ENCODE measurements at places on chromosomes 6 and 20.

GRCh38 chr6:8105791-8106190 lies 3.4 kb upstream of the EEF1E1 start:
- DNase-seq: no peak

DNA sequence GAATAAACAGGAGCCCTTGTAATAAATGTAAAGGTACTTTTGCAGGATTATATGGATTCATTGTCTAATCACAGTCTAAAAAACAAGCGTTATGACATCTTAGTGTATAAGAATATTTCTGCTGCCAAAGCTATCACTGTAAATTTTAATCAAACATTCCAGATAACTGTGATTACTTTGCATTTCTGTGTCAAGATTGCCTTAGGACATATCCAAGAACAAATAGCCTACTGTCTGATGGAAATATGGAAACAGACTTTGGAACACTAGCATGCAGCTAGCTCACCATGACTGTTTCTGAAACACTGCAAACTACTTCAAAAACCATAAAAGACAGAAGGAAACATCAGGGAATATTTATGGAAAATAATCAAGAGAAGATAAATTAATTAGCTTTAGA lies 248.7 kb upstream of the ASCC3 start:
- DNase-seq: no peak

- DNase-seq: peak; percentile 34
Measured at GRCh38 chr20:45229264-45230056, 8.3 kb downstream of the SEMG2 start.

- no peak for DNase-seq
Measured at GRCh38 chr6:611928-612327, 45.0 kb downstream of the HUS1B start.

- peak; percentile 33 for DNase-seq
Measured at GRCh38 chr6:118712969-118713368, 61.6 kb upstream of the CEP85L start.

DNA sequence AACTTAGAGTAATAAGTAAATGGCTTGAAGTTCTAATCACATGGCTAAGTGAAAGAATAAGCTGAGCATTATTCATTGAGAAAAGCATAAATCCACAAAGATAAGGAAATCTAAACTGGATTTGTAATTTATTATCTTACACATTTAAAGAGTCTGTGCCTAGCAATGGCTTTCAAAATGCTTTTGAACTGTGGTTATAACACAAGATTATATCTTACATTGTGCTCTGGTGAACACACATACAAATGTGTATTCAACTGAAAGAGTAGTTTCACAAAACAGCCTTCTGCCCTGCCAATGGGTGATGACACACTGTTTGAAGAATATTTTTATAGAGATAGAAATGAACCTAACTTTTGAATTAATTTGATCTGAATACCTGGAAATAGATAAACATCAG lies 83.3 kb downstream of the AFDN start:
- DNase-seq: no peak

DNA sequence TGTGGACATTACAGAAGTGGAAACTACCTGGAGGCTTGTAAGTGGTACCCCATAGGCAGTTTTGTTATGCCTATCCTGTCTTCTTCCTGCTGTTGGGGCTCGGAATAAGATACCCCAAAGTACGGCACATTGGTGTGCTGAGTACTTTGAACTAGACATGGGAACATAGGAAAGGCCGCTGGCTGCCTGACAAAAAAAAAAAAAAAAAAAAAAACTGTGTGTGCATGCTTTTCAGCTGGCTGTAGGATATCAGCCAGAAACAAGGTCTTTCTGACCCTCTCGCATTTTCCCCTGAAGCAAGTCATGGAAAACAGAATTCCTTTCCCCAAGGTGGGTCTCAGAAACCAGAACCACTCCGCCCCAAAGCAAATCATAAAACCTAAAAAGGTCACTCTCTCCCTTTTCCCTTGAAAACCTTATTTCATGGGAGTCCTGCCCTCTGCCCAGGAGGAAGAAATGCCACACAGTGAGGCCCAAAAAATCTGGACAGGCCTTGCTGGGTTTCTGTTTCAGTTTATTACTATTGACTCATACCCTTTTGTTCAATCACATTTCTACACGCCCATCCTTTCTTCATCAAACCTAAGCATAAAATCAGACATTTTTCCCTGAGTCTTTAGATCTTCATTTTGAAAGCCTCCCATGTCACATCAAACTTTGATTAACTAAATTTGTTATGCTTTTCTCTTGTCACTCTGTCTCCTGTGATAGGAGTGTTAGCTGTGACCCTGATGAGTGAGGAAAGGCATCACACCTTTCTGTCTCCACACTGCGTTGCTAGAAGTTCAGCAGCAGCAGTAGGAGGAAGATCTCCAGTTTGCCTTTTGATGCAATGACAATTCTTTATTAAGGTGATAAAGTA lies 17.2 kb downstream of the SLC2A12 start:
- no peak for DNase-seq

GRCh38 chr6:87282743-87283142 lies 39.6 kb upstream of the SMIM8 start:
- no peak for DNase-seq

- no peak for DNase-seq
Measured at GRCh38 chr6:41680182-41680965, 42.1 kb downstream of the MDFI start.

DNA sequence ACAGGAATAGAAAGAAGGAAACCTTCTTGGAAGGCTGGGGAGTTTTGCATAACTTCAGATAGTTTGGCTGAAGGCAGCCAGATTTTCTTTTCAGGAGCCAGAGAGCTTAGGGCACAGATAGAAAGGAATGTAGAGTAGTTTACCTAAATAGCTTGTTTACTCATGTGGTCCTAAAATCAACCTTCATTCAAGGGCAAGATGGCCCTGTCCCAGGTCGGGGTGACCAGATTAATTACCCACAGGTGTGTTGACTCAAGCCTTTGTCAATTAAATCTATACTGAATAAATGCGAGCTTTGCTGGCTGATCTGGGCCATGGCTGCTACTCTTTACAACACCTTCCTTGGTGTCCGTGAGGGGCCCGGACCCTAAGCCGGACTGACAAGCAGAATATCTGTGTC lies 792.0 kb upstream of the MAN1A1 start:
- no peak for DNase-seq

GRCh38 chr6:111623046-111623718 lies 17.5 kb upstream of the TRAF3IP2 start:
- DNase-seq: no peak

DNA sequence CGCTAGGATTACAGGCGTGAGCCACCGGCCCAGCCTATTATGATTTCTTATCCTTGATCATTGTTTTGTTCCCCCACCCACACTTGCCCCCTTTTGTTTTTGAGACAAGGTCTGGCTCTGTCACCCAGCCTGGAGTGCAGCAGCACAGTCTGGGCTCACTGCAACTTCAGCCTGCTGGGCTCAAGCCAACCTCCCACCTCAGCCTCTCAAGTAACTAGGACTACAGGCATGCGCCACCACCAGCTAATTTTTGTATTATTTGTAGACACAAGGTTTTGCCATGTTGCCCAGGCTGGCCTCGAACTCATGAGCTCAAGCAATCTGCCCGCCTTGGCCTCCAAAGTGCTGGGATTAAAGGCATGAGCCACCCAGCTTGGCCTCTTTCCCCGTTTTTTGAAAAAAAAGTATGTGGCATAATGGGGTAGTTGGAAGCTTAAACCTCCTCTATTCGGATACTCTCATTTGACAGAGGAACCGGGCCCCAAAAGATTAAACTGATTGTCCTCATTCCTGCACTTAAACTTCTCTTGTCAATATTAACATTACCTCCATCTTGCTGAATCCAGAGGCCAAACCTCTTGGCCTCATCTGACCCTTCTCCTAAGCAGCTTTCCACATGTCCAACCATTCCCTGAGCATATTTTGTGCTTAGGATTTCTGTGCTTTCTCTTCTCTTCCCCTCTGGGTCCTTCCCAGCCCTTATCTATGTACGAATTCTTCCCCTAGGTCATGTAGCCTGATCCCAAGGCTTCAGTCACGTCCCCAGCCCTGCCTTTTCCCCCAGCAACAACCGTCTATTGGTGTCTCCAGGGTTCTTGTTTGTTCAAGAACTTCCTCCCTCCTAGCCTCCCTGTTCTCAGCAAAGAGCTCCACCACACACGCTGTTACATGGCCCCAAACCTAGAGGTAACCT lies 6.1 kb upstream of the EZR start:
- DNase-seq: no peak

GRCh38 chr20:50304923-50305635 lies 114.4 kb downstream of the CEBPB start:
- DNase-seq: no peak
